ENCODE measurements at places on chromosomes 16 and 17. TPM values are rescaled to one million over a fixed set of nuclear protein-coding genes. Genes with fewer than 3 reads are reported as not detected.

The NTN3 gene
- 0.56 TPM for total RNA-seq

The CES1 gene
- 10.8 TPM for total RNA-seq

The ADGRG3 gene
- total RNA-seq, result 10.6 TPM

The MEIOB gene
- total RNA-seq, result not detected

The NAGS gene
- total RNA-seq, result 19.2 TPM

The RNF135 gene
- total RNA-seq, result 37.2 TPM

The AP1G1 gene
- 99.3 TPM for total RNA-seq

The DDX42 gene
- 78.3 TPM for total RNA-seq

The HS3ST3A1 gene
- total RNA-seq, result 0.98 TPM

The ETV4 gene
- total RNA-seq, result 5.0 TPM

The DNAI2 gene
- not detected for total RNA-seq

The ZNF668 gene
- 11.0 TPM for total RNA-seq

- H3K4me1 ChIP-seq, result no peaks in the 10 kb centered on the region
- H3K36me3 ChIP-seq, result peaks cover 47% of the 10 kb centered on the region
- H3K27me3 ChIP-seq, result no peaks in the 10 kb centered on the region
- DNase-seq, result no peak
- H3K4me3 ChIP-seq, result no peak overlapping the region
- no peak overlapping the region for H3K27ac ChIP-seq
Measured at GRCh38 chr17:28703552-28704218, 8.0 kb downstream of the PROCA1 start.

DNA sequence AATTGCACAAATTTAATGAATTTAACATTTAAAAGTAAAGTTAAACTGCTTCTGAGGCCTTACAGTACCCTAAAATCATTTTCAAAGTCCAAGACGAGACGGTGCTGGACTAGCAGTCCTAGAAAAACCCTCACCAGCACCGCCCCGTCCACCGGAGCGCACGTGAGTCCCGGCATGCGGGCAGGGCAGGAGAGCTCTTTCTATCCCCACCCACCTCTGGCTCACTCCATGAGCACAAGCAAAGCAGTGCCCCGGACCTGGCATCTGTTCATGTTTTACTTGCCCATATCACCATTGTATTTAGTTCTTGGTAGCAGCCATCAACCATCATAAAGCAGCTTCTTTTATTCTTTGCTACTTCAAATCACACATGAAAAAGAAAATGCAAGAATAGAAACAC lies 41.7 kb downstream of the ANKRD11 start:
- DNase-seq, result peak; percentile 84
- H3K4me3 ChIP-seq, result no peak overlapping the region
- H3K27me3 ChIP-seq, result no peaks in the 10 kb centered on the region
- no peak overlapping the region for H3K27ac ChIP-seq
- no peaks in the 10 kb centered on the region for H3K36me3 ChIP-seq

- H3K27ac ChIP-seq, result no peak overlapping the region
- no peak overlapping the region for H3K4me3 ChIP-seq
- no peaks in the 10 kb centered on the region for H3K27me3 ChIP-seq
- H3K36me3 ChIP-seq, result no peaks in the 10 kb centered on the region
- no peaks in the 10 kb centered on the region for H3K4me1 ChIP-seq
- no peak for DNase-seq
Measured at GRCh38 chr17:69978056-69978646, 96.9 kb upstream of the KCNJ16 start.

DNA sequence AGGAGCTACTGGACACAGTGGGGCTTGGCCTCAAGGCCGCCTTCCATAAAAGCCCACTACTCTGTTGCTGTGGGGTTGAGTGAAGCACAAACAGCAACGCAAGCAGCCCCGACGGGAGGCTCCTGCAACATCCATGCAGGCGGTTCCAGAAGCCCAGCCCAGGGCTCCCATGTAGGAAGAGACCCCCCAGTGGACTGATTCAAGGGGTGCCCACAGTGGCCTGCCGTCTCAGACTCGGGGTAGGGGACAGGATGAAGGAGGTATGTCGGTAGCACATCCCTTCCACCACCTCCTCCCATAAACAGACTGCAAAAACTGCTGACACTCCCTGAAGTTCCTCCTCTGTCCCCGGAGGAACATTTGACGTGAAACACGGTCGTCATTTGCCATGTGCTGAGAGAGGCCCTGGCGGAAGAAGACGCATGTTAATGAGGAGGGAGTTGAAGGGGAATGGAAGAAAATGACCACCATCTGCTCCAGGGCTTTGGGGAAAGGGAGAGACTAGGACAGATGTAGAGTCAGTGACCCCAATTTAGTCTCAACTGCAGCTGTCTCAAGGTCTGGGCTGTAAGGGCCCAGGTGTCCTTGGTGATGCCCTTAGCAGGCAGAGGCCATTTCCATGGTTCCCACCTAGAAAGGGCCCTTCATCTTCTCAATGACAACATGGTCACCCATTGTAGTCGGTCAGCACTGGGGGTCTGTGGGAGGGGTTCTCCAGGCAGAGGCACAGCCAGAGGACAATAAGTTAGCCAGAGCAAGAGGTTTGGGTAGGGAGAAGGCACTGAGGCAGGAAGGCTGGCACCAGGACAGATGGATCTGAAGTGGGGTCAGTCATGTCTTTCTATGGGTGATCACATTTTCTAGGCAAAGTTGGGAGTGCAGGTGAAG lies 200.6 kb downstream of the CPPED1 start:
- no peaks in the 10 kb centered on the region for H3K27me3 ChIP-seq
- no peaks in the 10 kb centered on the region for H3K36me3 ChIP-seq
- DNase-seq, result no peak
- H3K27ac ChIP-seq, result no peak overlapping the region

GRCh38 chr17:55351226-55351625 lies 70.4 kb downstream of the MMD start:
- no peak overlapping the region for H3K27ac ChIP-seq
- H3K4me1 ChIP-seq, result peaks cover under 1% of the 10 kb centered on the region
- no peak for DNase-seq
- no peak overlapping the region for H3K4me3 ChIP-seq
- H3K27me3 ChIP-seq, result no peaks in the 10 kb centered on the region

- H3K36me3 ChIP-seq, result no peaks in the 10 kb centered on the region
- H3K27ac ChIP-seq, result no peak overlapping the region
- no peaks in the 10 kb centered on the region for H3K27me3 ChIP-seq
- no peak for DNase-seq
- H3K4me1 ChIP-seq, result peaks cover 20% of the 10 kb centered on the region
Measured at GRCh38 chr17:57862694-57863667, 13.1 kb upstream of the MRPS23 start.

GRCh38 chr16:85046472-85046916 lies 18.9 kb downstream of the KIAA0513 start:
- no peak overlapping the region for H3K4me3 ChIP-seq
- H3K27me3 ChIP-seq, result no peaks in the 10 kb centered on the region
- DNase-seq, result no peak
- peaks cover 6% of the 10 kb centered on the region for H3K4me1 ChIP-seq
- no peaks in the 10 kb centered on the region for H3K36me3 ChIP-seq

DNA sequence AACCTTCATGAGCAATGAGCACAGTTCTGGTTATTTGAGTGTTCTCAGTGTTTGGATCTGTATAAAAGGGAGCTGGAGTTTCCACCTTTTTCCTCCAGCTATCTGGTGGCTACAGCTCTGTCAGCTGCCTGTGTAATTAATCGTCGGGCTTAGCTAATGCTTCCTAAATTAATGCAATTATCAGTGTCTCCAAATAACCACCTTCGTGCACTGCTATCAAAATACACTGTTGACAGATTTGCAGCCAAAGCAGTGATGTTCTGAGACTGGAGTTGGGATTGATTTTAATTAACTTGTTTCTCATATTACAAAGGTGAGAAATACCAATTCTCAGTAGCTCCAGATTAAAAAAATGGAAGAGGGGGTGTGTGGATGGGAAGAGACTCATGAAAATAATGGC lies 325.8 kb downstream of the CBLN1 start:
- peaks cover 9% of the 10 kb centered on the region for H3K4me1 ChIP-seq
- H3K36me3 ChIP-seq, result no peaks in the 10 kb centered on the region
- DNase-seq, result no peak
- H3K27ac ChIP-seq, result no peak overlapping the region
- H3K4me3 ChIP-seq, result no peak overlapping the region
- H3K27me3 ChIP-seq, result no peaks in the 10 kb centered on the region

GRCh38 chr16:11836650-11837244 lies 14.6 kb downstream of the RSL1D1 start:
- H3K36me3 ChIP-seq, result peaks cover 53% of the 10 kb centered on the region
- no peak overlapping the region for H3K4me3 ChIP-seq
- DNase-seq, result no peak
- H3K27ac ChIP-seq, result no peak overlapping the region

DNA sequence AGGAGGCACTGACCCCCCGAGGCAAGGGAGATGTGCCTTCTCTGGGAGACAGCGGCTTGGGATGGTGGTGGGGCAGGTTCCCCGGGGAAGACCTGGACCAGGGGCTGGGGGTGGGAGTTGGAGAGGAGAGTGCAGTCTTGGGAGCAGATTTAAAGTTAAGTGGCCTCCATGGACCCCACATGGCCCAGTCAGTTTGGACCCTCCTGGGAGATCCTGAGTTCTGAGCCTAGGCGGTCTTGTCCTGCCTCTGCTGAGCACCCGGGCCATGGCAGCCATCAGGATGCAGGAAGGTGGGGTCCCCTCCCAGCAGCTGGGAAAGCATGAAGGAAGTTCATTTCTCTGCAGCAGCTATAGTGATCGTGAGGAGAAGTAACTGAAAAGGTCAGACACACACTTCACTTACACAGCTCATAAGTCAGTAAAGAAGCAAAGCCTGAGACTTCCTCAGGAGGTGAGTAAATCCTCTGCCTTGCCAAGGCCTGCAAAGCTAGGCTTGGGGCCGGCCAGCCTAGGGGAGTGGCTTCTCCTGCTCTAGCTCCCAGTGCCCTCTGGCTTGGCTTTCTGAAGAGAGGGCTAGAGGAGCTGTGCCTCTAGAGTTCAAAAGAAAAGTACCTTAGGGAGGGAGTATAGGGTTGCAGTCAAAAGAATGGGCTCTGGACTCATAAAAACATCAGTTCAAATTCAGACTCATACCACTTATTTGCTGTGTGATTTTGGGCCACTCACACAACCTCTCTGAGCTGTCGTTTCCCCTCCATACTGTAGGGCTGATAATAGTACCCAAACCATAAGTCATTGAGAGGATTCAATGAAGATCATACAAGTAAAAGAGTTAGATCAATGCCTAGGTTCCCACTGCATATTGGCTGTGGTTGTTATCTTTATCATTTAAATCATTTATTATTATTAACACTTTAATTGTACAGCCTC lies 31.0 kb upstream of the C16orf78 start:
- H3K36me3 ChIP-seq, result no peaks in the 10 kb centered on the region
- H3K4me3 ChIP-seq, result no peak overlapping the region
- DNase-seq, result no peak
- H3K27ac ChIP-seq, result no peak overlapping the region
- H3K4me1 ChIP-seq, result no peaks in the 10 kb centered on the region

GRCh38 chr17:58601976-58602375 lies 87.5 kb upstream of the MTMR4 start:
- H3K4me1 ChIP-seq, result no peaks in the 10 kb centered on the region
- H3K36me3 ChIP-seq, result no peaks in the 10 kb centered on the region
- DNase-seq, result no peak

DNA sequence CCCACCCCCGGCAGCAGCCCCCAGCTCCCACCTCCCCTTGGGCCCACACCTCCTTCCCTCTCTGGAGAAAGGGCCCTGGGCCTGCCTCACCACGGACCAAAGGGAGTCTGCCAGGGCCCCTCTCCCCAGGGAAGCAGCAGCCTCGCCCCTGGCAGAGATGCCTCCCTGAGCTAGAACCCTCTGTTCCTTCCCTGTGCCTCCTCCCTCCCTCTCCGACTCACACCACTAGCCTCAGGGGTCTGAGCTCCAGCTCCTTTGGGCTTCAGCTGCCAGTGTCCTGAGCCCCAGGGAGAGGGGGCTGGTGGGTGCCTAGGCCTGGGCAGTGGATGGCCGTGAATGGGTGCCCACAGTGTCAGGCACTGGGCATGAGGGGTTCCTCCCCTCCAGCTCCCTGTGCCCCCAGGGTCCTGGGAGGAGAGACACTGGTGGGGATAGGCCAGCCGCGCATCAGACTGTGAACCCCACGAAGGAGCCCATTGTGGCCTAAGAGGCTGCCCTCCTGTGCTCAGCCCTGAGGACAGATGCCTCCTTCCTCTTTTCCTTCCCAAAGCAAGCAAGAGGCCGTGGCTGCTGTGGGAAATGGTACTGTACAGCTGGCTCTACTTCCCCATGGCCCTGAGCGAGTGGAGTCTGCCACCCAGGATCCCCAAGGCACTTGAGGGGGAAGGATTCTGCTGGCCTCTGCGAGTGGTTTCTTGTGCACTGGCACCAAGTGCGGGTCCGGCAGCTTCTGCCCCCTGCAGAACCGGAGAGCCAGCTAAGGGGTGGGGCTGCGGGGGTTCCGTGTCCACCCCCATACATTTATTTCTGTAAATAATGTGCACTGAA lies 20.7 kb downstream of the MMP15 start:
- peaks cover 19% of the 10 kb centered on the region for H3K36me3 ChIP-seq
- peak overlapping the region; percentile 93 for H3K27ac ChIP-seq
- no peak overlapping the region for H3K4me3 ChIP-seq
- no peaks in the 10 kb centered on the region for H3K27me3 ChIP-seq

DNA sequence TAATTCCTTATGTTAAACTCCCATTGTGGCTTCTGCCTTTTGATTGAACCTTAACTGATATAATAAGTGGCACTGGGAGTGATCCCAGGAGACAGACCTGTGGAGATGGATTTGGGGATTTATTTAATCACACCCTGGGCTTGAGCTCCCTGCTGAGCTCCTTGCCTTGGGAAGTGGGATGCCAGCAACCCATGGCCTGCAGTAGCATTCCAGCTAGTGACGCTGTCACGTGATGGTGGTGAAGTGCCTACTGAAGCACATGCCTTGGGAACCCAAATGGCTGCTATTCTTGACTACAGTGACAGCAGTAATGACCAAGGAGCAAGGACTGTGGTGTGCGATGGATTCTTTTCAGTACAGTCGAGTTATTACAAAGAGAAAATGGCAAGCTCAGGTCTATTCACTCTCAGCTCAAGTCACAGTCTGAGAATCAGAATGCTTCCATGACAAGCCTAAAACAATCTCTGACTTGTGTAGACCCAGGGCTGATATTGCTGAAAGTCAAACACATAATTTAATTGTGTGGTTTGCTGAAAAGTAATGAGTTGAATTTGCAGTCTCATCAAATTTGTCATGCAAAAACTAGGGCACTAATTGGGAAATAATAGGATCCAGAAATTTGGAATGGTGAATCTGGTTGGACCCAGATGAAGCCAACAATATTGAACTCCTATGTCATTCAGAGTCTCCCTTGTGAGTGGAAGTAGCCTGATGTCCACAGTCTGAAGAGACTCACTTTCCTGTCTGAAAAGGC lies 47.1 kb downstream of the BCL7C start:
- DNase-seq, result peak; percentile 45
- no peaks in the 10 kb centered on the region for H3K27me3 ChIP-seq
- no peak overlapping the region for H3K4me3 ChIP-seq
- H3K36me3 ChIP-seq, result no peaks in the 10 kb centered on the region
- peaks cover 4% of the 10 kb centered on the region for H3K4me1 ChIP-seq

DNA sequence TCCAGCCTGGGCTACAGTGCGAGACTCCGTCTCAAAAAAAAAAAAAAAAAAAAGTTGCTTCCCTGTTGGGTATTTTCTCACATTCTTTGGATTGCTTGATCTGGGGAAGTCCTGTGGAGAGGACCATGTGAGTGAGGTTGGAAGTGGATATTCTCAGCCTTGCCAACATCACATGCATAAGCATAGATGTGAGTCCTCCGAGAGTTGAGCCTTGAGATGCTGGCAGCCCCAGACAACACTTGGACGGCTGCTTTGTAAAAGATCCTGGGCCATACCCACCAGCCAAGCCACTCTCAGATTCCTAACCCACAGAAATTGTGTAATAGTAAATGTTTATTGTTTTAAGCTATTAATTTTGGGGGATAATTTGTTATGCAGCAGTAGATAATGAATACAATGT lies 1570.0 kb upstream of the GOT2 start:
- no peak overlapping the region for H3K4me3 ChIP-seq
- H3K4me1 ChIP-seq, result no peaks in the 10 kb centered on the region
- DNase-seq, result no peak
- no peaks in the 10 kb centered on the region for H3K36me3 ChIP-seq
